ENCODE measurements at places on chromosomes 6 and 20.

DNA sequence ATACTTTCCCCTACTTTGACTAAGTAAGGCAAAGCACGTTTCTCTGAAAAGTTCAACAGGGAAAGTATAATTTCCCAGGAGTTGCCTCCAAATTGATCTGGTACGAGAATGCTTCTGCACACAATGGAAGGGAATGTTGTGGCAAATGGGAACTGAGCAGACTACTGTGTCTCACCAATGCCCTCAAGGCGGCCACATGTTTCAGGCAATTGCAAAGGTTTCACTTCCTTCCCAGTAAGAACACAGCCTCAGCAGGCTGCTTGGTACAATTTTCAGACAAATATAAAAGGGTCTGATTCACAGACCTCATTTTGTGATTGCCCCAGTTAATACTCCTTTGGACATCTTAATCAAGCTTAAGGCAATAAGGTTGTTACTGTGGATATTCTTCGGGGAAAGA, 71.2 kb downstream of the KIAA0319 start:
- DNase-seq, result peak; percentile 12

DNA sequence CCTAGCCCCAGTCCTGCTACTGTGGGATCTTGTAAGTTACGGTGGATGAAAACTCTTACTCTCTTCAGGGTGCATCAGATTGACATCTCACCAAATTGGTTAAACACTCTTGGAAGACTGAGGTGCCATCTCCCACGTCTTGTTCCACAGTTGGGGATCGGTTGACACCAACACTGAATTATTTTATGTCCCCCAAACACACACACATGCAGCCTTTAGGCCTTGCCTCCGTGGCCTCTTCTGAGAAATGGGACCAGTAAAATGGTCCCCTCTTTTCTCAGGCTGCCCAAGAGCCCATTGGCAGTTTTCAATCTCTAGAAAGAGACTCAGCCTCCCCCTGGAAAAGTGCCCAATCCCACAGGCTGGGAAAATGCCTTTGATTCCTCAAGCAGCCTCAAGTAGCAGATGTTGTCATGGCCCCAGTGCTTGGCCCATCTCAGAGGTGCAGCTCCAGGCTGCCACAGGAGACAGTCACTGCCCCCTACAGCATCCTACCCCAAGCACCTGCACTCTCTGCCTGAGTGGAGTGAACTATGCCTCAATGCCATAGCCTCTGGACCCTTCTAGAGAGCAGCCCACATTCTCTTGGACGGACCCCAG, 163.9 kb downstream of the ANKRD60 start:
- DNase-seq, result no peak

DNA sequence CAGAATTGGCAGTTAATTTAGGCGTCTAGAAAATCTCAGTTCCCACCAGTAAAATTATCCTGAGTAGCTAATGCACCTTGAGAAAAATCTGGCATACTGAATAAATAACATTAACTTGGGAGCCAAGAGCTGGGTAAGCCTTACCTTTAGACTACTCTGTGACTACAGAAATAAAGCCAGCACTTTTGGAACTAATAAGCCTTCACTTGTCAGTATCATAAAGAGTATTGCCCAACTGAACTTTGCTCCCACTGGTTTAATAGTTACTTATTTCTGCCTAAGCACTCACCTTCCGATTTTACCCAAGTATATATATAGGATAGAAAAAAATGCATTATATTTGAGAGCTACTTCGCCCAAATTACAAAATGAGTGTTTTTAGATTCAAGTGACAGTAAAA, 10.7 kb downstream of the FAM8A1 start:
- DNase-seq, result no peak

DNA sequence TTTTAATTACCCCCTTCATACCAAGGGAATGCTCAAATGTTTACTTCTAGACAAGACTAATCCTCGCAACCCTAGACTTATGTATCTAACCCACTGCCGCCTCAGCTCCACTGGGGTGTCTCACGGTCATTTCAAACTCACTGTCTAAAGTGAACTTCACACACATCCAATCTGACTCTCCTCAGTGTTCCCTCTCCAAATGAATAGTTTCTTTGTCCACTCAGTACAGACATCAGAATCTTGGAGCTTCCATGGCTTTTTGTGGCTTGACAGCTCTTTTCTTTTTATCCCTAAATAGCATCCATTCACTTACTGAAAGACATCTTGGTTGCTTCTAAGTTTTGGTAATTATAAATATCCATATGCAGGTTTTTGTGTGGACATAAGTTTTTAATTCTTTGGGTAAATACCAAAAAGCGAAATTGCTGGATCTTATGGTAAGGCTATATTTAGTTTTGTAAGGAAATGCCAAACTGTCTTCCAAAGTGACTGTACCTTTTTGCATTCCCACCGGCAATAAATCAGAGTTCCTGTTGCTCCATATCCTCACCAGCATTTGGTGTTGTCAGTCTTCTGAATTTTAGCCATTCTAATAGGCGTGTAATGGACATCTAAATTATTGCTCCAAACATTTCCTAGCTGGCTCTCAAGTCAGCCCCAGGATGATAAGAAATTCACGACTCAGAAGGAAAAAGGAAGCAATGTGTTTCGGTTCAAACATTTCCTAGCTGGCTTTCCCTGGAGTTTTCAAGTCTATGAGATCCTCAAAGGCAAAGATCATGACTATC, 73.1 kb downstream of the DNAAF9 start:
- DNase-seq, result no peak

DNA sequence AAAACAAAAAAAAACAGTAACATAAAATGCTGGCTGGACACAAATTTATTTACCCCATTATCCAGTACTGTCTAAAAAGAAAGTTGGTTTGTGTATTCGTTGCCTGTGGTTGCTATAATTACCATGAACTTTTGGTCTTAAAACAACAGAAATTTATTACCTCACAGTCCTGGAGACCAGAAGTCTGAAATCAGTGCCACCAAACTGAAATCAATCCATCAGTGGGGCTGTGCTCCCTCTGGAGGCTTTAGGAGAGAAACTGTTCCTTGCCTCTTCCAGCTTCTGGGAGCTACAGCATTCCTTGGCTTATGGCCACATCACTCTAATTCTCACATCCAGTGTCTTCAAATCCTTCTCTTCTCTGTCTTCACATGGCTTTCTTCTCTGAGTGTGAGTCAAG, 79.4 kb downstream of the SNX5 start:
- DNase-seq, result no peak

Data from NCI-H82 (cell line).